ENCODE measurements at places on chromosomes 13 and 19.

DNA sequence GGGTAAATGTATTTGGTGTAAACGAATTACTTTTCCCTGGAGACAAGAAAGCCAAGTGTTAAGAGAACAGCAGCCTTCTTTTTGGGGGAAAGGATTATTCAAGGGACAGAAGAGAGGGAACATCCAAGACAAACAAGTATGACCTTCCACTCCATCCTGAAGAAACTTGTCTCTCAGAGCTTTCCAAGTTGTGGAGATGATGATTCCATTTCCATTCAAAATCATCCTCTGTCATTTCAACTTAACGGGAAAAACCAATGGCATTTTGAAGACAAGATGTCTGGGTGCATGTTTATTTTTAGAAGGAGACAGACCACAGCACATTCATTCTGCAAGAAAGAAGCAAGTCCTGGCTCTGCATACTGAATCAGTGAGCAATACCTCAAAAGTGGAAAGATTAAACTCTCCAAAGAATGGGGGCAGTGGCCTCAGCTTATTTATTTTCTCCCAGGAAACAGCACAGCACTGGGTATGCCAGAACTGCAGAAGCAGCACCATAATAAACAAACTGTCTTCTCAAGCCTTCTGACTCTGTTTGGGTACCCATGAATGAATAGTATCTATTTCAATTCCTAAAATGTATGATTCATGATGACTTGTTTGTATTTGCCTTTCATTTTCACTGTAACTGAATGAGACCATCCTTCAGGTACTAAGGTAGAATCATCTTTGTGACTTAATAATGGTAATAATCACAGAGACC lies 541.0 kb downstream of the RFC3 start:
- DNase-seq: no peak

GRCh38 chr13:102289606-102290005 lies 112.2 kb downstream of the FGF14 start:
- DNase-seq: no peak

DNA sequence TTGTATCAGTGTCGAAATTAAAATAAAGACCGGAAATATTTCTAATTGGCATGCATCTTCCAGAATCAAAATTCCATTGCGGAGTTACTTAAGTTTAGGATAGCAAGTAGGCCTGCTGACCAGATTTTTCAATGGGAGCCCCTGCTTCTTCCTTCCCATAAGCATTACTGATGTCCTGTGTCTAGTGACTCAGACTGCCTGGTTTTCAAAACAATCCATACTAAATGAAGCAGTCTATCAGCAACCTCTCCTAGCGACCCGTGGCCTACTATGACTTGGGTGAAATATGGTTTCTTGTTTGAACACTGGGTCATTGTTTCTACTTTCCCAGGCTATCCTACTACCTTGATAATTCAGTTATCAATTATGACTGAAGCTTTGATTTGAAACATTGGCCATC lies 571.6 kb downstream of the TBC1D4 start:
- DNase-seq: no peak

DNA sequence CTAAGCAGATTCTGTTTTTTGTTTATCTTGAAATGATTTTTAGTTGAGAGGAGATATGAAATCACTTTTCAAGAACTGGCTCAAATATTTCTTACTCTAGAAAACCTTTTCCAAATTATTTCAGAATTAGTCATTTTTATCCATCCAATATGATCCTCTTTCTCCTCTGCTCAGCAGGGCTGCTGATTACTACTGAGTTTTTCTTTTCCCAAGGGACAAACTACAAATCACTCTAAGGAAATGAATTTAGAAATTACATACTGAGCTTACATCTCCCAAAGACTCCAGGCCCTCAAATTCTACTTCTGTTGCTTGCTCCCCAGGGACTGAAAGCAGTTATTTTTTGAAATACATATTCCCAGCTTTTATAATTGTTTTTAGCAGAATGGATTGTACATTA lies 87.4 kb upstream of the UFM1 start:
- DNase-seq: no peak

All from liver (tissue), 10 donors.